ENCODE measurements at places on chromosomes 4 and X.

DNA sequence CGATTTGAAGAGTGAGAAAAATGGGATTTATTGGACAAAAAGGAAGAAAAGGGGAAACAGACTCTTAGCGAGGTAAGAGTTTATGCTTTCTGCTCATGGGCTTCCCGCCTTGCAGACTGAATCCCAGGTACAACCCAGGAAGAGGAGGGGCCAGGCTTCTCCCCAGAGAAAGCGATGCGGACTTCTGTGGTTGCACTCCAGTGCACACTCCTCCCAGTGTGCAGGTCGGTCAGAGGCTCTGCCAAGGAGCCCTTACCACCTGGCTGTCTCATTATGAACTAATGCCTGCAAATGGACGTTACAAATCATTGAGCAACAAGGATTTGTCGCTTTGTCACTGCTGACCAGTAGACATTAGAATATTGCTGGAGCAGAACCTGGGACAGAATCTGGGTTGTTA, 39.9 kb upstream of the GLRA2 start:
- DNase-seq: no peak

GRCh38 chrX:68355629-68355920, 77.7 kb downstream of the OPHN1 start:
- no peak for DNase-seq

- DNase-seq: no peak
These were observed 35.1 kb upstream of the TACR3 start for GRCh38 chr4:103754844-103755243.

DNA sequence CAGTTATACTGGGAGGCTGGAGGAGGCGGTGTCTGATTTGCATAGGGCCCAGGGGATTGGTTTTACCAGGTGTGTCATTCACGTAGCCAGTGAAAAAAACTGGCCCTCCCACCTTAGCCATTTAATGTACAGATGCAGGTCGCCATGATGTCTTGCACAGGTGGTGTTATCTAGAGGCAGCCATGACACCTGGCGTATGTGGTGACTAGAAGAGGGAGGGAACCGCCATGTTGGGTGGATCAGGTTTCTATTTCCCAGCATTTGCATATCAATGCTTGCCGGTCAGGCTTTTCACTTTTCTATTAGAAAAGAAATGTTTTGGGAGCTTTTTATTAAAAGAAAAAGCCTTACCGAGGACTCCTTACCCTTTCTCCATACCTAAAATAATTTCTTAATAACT, 523.4 kb downstream of the ADGRL3 start:
- no peak for DNase-seq

DNA sequence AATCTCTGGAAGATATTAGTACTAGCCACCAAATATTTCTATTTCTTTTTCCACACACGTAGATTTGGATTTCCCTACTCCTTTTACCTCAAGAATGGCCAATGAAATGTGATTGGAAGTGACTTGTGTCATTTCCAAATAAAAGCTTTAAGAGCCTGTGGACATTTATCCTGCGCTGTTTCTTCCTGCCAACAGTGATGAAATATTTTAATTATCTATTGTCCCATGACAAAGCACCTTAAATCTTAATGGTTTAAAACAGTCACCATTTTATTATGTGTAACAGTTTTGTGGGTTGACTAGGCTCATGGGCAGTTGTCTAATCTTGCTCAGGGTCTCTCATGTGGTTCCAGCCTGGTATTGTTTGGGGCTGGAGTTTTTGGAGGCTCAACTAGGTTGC, 3.5 kb upstream of the PGRMC2 start:
- DNase-seq: no peak

DNA sequence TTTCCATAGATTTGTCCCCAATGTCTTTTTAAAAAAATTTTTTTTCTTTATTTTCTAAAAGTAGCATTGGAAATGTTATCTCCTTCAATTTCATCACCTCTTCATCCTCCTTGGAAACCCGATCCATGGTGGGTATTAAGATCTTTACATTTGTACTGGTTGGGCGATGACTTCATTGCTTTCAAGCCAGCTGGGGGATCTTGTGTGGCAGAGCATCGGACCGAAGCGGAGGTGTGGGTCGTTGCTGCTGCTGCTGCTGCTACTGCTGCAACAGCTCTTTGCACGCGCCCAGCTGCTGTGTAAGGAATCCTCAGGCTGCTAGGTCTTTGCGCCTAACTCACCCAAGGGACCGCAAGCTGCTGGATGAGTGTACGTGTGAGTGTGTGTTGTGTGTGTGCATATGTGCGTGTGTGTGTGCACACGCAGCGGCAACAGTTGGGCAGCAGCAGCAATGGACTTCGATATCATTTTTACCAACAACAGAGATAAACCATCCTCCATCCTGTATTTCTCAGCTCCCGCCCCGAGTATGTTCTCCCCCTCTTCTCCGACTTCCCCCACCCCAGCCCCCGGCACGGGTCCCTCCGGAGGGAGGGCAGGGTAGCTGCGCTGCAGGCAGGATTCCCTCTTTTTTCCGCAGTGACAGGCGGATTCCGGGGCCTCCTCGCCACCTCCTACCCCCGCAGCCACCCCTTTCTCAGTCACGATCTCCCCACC, 768 bp upstream of the CDKL5 start:
- peak; percentile 10 for DNase-seq

DNA sequence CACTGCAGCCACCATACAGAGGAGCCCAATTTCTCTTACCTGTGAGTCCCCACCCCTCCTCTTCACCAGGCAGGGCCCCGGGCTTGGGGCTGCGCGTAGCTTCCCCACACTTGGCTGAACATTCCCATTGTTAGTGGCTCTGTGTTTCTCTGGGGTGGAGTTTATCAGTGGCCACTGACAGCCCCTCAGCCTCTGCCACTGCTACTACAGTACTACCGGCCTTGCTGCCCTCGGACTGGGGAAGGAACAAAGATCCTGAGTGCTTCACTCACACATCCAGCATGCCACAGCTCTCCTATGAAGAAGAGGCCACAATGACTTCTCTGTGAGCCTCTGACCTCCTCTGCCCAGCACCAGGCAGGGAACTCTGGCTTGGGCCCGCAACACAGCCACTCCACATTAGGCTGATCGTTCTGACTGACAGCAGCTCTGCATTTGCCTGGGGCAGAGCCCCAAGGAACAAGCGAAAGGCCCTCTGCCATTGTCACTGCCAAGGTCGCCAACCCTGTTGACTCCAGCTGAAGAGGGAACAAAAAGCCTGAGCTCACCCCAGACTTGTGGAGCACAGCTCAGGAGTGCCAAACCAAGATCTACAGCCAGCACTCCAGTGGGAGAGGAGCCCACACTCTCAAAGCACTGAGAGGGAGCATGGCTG, 24.0 kb downstream of the ABCB7 start:
- DNase-seq: no peak

GRCh38 chr4:102819588-102820365, 7.6 kb downstream of the UBE2D3 start:
- DNase-seq: no peak

GRCh38 chr4:164959896-164960295, 17.6 kb downstream of the TRIM61 start:
- DNase-seq: peak; percentile 95
